ENCODE measurements at places on chromosomes 3 and 15. TPM values are rescaled to one million over a fixed set of nuclear protein-coding genes. Genes with fewer than 3 reads are reported as not detected.

Gene PRR20G
- not detected for total RNA-seq

Gene FAM81A
- 0.06 TPM for total RNA-seq

Gene DZIP1L
- 18.9 TPM for total RNA-seq

Gene ACSBG1
- total RNA-seq = under 0.01 TPM

Gene PIK3R4
- 33.9 TPM for total RNA-seq

DNA sequence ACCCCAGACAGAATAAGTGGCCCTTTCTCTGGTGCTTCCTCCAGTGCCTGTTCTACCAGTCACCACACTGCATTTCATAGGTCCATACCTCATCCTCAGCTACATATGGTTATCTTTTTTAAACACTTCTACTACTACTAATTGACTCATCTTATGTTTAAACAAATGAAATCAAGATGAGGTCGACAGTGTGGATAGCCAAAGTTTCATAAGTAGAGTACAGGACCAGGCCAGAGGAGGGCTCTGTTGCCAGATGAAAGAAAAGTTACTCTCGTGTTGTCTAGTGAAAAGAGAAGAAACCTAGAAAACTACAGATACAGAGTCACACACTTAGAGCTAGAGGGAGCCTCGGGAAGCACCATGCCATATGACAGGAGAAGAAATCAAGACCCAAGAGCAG is 296.1 kb downstream of the VPS13C start:
- peak; percentile 2 for DNase-seq

GRCh38 chr3:190371152-190371551 is 16.8 kb upstream of the CLDN16 start:
- no peak for DNase-seq

DNA sequence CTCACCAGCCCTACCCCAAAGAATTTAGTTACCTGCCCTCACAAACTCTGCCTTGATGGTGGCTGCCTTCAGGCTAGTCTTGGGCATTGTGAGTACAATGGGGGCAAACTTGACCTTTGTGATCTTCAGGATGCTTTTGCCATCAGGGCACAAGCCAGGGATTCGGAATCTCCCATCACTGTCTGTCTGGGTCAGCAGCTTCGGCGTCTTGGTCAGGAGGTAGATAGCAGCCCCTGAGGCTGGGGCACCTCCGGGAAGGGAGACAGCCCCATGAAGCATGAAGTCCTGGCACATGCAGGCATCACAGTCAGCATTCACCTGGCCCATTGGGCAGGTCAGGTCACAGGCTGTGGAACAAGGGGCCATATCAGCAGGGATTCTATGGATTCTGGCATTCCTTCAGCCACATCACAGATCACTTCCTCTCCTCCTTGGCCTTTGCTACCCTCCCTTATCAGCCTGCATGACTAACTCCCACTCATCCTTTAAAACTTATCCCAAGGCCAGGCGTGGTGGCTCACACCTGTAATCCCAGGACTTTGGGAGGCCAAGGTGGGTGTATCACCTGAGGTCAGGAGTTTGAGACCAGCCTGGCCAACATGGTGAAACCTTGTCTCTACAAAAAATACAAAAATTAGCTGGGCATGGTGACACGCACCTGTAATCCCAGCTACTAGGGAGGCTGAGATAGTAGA is 6.9 kb downstream of the CILP start:
- no peak for DNase-seq

DNA sequence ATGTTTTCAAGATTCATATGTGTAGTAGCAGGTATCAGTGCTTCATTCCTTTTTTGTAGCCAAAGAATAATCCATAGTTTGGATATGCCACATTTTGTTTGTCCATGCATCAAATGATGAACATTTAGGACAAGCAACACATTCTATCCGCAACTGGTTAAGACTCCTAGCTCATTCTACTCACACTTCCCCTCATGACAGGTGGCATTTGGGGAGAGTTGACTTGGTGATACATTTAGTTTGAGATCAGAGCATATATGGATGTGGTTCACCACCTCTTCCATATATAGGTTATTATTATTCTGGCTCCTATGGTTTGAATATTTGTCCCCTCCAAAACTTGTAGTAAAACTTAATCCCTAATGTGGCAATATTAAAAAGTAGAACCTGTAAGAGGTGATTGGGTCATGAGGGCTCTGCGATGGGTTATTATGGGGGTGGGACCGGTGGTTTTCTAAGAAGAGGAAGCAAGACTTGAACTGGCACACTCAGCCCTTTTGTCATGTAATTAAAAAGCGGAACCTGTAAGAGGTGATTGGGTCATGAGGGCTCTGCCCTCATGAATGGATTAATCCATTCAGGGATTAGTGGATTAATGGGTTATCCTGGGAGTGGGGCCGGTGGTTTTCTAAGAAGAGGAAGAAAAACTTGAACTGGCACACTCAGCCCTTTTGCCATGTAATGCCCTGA is 75.3 kb upstream of the HRH1 start:
- DNase-seq = no peak

DNA sequence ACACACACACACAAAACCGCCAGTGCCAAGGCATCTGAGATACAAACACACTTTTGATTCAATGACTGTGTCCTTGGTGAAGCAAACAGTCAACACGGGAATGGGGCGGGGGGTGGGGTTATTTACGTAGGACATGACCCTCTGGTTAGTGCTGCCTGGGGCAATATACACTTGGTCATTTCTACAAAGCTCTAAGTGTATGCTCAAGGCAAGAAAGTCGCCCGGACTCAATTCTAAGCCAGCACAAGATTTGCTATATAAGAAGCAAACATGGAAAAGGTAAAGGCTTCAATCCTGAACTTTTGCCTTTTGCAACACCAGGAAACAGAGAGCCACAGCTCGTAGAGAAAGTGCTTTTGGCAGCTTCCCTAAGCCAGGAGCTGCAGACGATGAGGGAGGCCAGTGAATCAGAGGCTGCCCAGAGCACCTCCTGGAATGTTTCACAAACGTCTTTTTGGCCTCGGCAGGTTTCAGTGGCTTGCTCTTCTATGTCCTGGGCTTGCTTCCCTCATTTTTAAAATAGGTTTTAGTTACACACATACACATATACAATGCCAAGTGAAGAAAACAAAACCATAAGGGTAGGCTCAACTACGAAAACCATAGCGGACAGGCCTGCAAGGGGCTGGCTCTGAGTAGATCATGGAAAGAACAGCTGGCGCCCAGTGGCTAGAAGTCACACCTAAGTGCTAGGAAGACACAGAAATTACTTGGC is 73.6 kb downstream of the TM4SF4 start:
- DNase-seq = peak; percentile 66

DNA sequence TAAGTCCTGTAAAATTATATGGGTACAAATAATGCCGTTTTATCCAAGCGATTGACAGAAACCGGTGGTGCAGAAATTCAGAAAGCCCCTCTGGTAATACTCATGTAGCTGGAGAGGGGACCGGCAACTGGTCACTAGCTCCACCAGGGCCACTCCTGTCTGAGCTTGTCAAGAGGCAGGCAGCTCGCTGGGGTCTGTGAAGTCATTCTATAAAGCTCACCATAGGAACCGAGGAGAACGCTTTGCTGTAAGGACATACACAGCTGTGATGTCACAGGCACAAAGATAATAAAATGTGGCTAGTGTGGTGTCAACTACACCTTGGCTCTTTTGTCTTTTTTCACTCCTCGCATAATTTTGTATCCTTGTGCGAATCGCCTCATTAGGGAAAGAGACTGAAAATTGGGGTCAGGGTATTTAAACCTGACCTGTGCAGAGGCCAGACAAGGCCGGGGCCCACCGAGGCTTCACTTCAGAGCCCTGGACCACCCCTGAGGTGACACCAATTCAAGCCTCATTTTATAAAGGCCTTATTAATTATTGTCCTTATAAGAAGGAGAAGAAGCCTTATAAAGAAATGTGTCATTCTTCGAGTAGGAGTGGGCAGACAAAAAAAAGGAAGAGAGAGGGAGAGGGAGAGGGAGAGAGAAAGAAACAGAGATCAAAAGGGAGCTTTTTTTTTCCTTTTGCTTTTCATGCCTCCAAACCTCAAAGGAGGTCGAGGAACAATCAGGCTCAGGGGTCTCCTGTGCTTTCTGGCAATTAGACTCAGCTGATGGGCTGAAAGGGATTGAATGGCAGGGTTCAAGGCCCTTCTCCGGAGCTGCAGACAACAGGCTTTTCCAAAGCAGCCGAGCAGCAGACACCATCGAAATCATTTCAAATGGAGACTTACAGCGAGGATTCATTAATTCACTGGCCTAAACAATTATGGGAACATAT is 813.3 kb upstream of the ARRDC4 start:
- no peak for DNase-seq

DNA sequence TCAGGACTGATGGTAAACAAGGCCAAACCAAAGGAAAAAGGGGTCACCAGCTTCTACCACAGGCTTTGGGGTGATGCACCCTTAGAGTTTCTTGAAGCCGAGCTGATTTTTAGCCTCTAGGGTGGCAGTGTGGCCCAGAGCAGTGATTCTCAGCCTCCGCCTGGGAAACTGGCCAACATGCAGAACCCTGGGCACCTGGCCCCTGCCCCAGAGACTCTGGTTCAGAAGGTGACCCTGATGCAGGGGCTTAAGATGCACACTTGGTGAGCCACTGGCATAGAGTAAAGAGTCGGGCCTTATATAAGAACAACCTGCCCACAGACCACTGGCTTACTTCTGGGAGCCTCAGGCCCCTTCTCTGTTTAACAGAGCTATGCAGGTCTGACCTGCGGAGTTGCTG is 44.5 kb downstream of the SYNM start:
- DNase-seq = no peak

GRCh38 chr15:56984681-56985481 is 66.4 kb downstream of the TCF12 start:
- peak; percentile 21 for DNase-seq

GRCh38 chr3:128296469-128297251 is 143.4 kb downstream of the EEFSEC start:
- no peak for DNase-seq

GRCh38 chr3:33717616-33717865 is 513 bp downstream of the CLASP2 start:
- DNase-seq = peak; percentile 60

- DNase-seq = peak; percentile 23
These were observed 103.9 kb downstream of the TMEM266 start for GRCh38 chr15:76163457-76164295.

- DNase-seq = no peak
These were observed 47.0 kb upstream of the SYNM start for GRCh38 chr15:99057697-99058420.
